Stimulated activated CD4-positive, alpha-beta T cell treated with anti-CD3 and anti-CD28 coated beads, Interleukin-4, amount 100 ng/mL, for 48 hours (primary cell): ENCODE measurements at places on chromosomes 7 and 10.

DNA sequence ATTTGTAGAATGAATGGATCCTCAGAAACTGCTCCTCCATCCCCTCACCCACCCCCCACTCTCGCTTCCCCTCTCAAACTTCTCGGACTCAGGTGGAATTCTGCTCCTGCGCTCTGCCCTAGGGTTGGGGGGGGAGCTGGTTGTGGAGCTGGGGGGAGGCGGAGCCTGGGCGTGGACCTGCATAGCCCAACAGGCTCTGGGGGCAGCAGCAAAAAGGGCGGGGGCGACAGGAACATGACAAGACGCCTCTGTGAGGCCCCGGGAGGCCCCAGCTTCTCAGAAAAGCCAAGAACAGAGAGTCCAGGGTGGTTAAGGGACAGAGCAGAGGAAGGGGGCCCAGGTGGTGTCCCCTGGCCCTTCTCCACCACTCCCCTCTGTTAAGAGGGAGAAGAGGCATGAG is 3.5 kb downstream of the TSC22D4 start:
- no peak for DNase-seq

DNA sequence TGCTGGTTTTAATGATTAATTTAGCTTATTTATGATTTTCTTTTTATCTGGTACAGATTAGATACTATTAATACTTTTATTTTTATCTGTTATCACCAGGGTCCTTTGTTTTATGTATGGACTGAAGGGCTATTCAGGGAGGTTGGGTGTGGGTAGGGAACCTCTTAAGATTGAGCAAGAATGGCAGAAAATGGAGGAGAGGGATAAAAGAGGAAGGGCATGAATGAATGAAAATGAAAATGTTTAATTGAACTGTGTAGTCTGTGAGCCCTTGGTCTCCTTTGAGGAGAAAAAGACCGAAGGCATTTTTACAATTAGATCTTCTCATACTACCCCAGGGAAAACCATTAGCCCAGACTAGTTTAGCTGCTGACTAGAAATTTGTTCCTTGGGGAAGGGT is 93.1 kb downstream of the CDK14 start:
- no peak for DNase-seq

DNA sequence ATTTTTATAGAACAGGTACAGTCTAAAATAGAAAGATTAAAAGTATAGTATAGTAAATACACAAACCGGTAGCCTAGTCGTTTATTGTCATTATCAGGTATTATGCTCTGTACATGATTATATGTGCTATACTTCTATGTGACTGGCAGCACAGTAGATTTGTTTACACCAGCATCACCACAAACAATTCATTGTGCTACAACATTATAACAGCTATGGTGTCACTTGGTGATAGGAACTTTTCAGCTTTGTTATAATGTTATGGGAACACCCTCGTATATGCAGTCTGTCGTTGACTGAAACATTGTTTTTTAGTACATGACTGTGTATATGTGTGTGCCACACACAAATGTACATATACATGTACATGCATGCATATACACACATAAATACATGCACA is 19.1 kb downstream of the ZNF365 start:
- no peak for DNase-seq

- DNase-seq: no peak
Measured at GRCh38 chr10:60375293-60376004, 14.2 kb downstream of the ANK3 start.

GRCh38 chr10:124476043-124476725 is 14.6 kb downstream of the LHPP start:
- DNase-seq: no peak

DNA sequence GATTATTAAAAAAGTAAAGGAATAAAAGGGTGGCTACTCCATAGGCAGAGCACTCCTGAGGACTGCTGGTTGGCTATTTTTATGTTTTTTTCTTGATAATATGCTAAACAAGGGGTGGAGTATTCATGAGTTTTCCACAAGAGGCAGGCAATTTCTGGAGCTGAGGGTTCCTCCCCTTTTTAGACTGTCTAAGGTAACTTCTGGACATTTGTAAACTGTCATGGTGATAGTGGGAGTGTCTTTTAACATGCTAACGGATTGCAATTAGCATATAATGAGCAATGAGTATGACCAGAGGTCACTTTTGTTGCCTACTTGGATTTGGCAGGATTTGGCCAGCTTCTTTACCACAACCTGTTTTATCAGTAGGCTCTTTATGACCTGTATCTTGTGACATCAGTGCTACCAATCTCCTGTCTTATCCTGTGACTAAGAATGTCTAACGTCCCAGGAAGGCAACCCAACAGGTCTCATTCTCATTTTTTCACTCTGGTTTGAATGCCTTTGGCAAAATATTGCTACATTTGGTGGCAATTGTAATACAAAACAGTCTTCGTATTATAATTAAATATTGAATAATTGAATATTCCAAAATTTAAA is 587.8 kb upstream of the POM121L12 start:
- DNase-seq: no peak

GRCh38 chr10:70685455-70685911 is 13.2 kb downstream of the ADAMTS14 start:
- DNase-seq: no peak

- DNase-seq: no peak
Measured at GRCh38 chr10:53223851-53224250, 451.3 kb upstream of the MBL2 start.

DNA sequence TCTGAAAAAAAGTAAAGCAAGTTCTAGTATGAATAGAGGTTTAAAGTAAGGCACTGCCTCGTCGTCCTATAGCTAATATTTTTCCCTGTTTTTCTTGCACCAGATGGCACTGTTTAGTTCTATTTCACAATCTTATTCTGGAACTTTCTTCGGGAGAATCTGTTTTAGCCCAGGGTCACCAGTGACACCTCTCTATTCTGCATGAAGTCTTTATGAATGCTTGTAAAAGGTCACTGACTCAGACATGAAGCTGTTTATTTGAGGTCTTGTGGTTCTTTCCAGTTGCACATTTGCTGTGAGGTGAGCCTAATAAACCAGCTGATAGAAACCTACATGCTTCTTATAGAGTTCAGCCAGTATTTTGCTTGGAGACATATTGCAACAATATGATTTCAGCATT is 444.3 kb downstream of the AUTS2 start:
- no peak for DNase-seq

- no peak for DNase-seq
Measured at GRCh38 chr7:44491229-44491628, 771 bp upstream of the NUDCD3 start.

DNA sequence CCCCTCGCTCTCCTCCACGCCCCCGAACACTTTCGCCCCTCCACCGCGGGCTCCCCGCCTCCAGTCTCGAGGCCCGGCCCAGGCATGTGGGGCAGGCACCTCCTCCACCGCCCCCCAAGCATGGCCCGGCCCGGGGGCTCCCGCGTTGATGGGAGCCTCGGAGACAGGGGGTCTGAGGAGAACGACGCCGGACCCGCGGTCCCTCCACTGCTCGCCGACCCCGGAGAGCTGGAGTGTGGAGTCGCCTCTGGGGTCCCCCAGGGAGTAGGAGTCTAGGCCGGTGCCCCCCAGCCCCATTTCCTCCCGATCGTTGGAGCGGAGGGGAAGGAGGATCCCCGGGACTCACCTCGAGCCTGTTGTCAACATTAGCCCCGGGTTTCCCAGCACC is 206 bp downstream of the UPF2 start:
- peak; percentile 32 for DNase-seq

DNA sequence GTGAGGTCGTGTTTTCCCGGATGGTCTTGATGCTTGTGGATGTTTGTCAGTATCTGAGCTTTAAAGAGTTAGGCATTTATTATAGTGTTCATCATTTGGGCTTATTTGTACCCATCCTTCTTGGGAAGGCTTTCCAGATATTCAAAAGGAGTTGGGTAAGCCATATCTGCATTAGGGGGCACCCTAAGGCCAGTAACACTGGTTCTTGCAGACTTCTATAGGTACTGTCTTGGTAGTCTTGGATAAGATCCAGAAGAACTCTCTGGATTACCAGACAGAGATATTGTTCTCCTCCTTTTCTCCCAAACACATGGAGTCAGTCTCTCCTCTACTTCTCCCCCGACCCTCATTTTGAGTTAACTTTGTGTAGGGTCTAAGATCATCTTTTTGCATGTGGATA is 92.8 kb downstream of the SDK1 start:
- no peak for DNase-seq

DNA sequence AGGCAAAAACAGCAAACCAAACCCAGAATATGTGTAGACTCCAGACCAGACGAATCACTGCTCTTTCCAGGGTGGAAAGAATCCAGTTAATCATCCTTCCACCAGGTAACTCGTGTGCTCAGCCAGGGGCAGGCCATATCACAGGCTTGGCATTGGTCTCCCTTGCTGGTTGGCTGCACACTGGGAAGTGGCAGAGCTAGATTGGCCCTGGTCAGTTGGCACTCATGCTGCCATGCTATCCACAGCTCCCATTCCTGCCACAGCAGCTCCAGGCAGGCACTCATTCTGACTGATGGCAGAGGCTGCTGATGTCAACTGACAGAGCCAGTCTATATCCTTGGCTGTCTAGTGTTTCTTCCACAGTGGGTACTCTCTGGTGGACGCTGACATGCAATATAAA is 9.7 kb upstream of the GDF10 start:
- no peak for DNase-seq

- peak; percentile 41 for DNase-seq
Measured at GRCh38 chr7:114865564-114865963, 56.3 kb upstream of the MDFIC start.

GRCh38 chr7:92275327-92275726 is 29.6 kb downstream of the ANKIB1 start:
- DNase-seq: no peak

DNA sequence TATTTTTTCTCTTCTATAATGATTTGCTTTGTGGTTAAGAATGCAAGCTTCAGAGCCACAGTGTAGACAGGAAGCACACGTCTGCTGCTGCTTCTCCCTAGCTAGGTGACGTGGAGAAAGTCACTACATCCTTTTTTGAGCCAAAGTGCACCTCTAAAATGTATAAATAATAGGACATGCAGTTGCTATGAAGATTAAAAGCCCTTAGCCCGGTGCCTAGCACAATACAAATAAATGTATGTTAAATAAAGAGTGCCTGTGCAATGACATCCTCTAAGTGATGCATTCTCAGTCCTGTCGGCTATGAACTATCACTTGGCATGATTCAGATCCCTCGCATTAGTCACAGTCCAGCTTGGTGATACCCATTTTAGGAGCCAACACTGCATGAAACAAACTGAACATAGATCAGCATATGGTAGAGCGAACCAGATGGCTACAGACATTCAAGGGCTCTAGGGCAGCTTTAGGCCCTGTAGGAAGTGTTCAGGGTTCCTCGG is 4.8 kb upstream of the TRDMT1 start:
- peak; percentile 26 for DNase-seq

DNA sequence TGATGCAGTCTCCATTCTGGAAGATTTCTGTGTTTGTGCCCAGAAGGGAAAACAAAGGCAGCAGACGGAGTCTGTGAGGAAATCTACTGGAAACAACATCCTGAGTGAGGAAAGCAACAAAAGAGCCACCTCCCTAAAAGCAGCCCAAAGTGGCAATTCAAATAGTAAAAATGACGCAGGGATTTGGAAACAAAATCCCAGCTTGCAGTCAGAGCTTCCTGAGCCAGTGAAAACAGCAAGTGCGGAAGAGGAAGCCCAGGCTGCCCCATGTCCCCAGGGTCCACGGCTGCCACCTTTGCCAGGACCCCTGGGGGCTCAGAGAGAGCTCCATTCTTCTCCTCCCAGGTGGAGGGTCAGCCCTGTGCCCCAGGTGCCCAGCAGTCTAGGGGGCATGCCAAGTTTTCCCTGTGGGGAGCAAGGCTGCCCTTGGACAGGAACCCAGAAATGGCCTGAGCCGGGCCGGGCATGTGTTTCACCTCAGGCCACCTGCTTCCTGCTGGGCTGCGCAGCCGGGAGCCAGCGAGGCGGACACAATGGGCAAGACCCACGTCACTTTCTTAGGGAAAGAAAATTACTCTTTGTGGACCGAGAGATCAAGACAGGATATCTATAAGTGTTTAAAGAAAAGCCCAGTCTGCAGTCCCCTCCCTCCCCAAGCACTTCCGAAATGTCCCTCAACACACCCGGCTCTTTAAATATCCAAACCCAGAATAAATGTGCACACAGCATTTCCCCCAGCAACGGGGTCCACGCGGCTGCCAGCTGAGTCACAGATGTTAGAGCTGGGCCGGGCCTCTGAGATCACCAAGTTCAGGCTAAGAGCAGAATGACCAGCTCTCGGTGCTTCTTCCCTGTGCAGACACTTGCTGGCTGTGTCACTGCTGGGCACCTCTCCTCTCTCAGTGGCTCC is 231.1 kb downstream of the ARHGAP12 start:
- DNase-seq: no peak

GRCh38 chr10:70053841-70054288 is 1.2 kb downstream of the MACROH2A2 start:
- no peak for DNase-seq

- no peak for DNase-seq
Measured at GRCh38 chr10:114730291-114730690, 72.2 kb upstream of the ABLIM1 start.

GRCh38 chr7:33196221-33196620 is 66.9 kb downstream of the BBS9 start:
- DNase-seq: no peak

DNA sequence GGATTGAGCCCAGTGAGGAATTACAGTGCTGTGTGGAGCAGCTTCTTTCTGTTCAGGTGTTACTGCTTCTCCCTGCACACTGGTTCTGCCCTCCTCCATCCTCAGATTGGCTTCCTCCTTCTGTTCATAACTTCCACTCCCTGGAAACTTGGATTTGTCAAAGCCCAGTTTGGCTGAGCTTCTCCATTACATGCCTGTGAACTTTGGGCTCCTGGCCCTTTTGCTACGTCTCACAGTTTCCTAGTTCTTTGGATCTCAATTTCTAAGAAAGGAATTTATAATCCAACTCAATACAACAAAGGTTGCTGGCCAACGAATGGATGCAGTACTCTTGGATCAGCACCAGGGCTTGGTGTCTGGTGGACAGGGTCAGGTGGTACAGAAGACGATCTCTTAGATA is 318.1 kb downstream of the RPS24 start:
- DNase-seq: no peak

GRCh38 chr7:72281308-72281707 is 130.8 kb downstream of the CALN1 start:
- no peak for DNase-seq

DNA sequence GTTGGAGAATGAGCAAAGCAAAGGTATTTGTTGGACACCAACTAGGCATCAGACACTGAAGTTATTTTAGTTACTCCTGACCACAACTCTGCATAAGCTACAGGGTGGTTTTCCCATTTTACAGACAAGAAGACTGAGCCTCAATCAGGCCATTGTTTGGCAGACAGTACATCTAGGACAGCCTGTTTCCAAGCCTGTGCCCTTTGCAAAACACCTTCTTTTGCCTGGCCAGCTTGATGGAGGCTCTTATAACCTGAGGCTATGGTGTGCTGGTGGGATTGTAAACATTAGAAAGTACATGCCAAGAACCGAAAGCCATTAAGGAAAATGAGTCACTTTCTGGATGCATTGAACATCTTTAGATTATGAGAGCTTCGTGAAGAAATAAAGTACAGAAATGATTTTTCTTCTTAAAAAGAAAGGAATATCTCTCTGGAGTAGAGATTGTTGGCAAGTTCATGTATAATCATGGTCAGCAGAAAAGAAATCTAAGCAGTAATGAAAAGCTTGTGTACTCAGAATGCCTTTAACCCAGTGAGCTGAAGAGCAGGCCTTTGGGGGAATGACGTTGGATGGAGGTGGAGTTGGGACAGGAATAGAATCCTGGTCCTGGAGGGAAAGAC is 140.6 kb downstream of the KIAA1217 start:
- no peak for DNase-seq
